ENCODE measurements at places on chromosomes 11 and 22.
A peak's percentile ranks its signal among the peaks of the same experiment; 100 is the strongest.

- peak; percentile 48 for DNase-seq
Observed at GRCh38 chr11:131867457-131868257, 497.2 kb downstream of the NTM start.

DNA sequence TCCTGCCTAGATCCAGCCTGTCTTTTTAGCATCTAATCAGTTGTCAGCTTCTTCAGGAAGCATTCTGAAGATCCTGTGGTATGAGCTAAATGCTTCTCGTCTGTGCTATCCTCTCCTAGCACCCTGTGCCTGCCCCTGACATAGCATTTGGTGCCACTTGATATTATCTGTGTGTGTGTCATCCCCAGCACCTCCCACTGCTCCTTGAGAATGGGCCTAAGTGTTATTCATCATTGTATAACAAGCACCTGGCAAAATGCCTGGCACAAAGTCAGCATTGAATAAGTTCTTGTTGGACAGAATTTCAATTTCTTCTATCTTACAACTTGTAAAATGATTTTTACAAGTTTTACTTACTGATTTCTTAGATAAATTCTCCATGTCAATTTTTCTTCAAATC, 28.1 kb upstream of the OLFML1 start:
- DNase-seq, result no peak

- DNase-seq, result no peak
Observed at GRCh38 chr11:128346804-128347203, 240.6 kb downstream of the ETS1 start.

DNA sequence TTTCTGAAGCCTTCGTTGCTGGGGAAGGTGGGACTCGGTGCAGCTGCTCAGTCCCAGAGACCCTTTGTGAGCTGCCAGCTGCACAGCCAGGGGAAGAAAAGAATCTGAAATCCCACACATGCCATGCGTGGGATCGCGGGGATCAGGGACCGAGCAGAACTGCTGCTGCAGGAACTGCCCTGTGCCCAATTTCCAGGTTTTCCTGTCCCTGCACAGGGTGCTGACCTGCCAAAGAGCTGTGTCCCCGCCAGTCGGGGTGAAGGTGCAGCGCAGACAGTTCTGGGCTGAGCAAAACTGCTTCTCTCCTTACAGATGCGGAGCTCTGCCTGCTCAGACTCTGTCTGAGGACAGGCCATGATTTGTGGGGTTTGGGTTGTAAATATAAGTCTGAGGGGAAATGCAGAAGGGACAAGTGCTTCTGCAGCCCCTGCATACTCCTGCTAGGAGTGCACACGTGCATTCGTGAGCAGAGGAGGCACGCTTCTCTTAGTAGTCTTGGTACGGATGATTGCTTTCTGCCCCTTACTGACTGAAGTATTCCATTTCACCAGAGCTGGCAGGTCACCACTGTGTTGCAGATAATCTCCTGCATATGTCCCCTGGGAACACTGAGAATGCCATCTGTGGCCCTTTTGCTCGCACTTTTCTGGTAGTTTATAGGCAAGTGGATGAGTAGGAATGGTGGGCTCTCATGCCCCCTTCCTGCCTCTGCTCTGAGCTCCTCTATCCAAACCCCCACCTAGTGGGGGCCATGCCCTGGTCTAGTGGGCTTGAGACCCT, 141.4 kb downstream of the PARVA start:
- no peak for DNase-seq

GRCh38 chr22:40396882-40397281, 26.5 kb downstream of the SGSM3 start:
- DNase-seq, result peak; percentile 16

GRCh38 chr11:84558085-84558905, 1068.8 kb downstream of the DLG2 start:
- peak; percentile 19 for DNase-seq

DNA sequence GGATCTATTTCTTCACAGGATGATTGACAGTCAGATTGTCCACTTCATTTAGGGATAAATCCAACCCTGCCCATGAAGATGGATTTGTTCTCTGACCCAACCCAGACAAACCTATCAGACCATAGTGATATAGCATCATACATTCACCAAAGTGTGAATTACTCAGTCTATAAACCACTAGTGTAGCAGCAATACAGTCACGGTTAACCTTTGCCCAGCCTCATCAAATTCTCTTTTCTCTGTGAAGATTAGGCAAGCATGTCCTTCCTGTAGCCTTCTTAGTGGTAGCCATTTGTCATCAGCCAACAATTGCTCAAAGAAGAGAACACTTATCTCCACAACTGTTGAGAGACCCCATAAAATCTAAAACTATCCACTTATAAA, 14.4 kb upstream of the BIRC2 start:
- DNase-seq, result no peak

DNA sequence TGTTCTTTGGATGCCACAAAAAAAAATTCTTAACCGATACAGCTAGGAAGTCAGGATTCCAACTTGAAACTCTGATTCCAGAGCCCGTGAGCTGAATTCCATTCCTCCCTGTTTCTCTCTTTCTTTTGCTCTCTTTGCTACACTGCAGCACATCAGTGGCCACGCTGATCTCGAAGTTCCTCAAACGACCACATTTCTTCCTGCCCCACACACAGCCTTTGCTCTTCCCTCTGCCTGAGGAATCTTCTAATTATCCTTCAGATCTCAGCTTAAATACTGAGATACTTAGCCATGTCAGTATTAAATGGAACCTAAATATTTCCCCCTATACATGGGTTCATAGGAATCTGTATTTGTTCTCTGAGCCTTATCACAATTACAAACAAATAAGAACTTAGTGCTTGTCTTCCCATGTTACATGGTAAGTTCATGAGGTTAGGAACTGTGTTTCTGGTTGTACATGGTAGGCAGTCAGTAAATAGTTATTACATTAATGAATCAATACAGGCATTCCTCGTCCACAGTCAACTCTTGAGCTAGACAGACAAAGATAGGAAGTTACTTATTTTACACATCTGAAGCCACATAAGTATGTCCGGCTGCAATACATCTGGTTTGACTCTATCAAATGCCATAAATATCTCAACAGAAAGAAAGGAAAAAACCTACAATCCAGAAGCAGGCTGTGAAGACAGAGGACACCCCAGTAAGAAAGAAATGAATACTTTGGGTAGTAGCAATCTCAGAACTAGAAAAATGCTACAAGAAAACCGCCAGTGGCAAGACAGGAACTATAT, 86.6 kb downstream of the MAML2 start:
- no peak for DNase-seq

- no peak for DNase-seq
Observed at GRCh38 chr11:72250661-72251464, 6.9 kb upstream of the PHOX2A start.

DNA sequence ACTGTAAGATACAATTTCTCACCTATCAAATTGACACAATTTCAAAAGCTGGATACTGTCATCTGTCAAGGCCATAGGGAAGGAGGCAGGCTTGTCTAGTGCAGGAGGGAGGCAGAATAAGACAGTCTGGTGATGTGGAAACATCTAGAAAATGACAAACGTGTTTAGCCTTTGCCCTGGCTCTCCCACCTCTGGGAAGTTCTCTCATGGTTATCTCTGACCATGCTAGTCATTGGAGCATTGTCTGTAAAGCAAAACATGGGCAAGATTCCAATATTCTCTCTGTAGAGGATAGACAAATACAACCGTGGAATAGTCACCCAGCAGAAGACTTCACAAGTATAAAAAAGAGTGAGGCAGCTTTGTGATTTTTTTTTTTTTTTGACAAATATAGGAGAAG, 9.1 kb upstream of the SERHL2 start:
- DNase-seq, result no peak

GRCh38 chr22:29393019-29393608, 4.7 kb upstream of the AP1B1 start:
- peak; percentile 45 for DNase-seq

DNA sequence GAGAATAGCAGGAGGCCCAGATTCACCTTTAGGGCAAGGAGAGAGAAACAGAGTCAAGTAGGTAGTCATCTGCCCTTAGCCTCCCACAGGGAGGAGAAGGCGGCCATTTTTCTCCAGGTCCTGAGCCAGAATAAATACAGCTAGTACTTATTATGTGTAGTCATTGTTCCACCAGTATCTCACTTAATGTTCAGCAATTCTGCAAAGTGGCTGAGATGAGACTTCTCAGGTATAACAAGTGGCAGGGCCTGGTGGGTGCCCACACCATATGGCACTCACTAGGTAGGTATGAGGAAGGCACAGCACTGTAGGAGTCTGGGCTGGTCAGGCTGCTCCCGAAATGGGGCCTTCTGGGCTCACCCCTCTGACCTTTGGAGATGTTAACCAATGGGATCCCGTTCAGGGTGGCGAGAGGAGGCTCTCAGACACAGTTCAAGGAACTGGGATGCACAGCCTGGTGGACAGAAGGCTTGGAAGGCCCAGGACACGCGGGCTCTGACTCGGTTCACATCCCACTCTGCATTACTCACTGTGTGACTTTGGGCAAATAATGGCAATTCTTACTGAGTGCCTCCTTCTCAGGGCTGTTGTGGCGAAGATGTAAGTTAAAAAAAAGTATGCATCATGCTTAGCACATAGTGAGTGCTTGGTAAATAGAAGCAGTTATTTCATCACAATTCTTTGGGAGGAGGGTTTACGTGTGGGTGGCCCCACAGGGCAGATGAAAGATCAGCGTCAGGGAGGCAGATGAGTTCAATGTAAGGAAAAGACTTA, 25.1 kb downstream of the RTN4RL2 start:
- no peak for DNase-seq

DNA sequence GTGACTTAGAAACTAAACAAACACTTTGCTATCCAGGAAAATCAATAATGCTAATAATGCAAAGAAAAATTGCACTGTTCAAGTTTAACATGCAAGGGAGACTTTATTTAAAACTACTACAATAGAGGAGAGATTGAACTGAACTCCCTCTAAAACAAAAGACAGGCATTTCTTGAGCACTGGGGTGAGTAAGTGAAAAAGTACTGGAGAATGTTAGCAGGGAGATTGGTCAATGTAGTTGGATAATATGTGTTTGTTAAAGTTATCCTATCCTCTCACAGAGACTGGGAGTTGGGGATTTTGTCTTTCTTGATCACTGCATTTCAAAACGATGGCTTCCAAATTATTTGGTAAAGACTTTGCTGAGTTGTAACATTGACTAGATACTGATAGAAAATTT, 77.6 kb downstream of the LUZP2 start:
- no peak for DNase-seq

DNA sequence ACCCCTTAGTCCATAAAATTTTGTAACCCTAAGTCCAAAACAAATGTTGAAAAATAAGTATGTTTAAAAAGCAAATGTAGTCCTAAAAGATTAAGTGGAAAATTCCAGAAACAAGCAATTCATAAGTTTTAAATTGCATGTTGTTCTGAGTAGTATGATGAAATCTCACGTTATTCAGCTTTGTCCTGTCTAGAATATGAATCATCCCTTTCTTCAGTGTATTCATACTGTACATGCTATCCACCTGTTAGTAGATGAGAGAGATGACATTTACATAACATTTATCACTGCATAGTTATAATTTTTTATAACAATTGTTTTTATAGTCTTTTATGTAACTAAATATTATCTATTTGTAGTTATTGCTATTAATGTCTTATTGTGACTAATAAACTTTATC, 622.3 kb upstream of the CHORDC1 start:
- DNase-seq, result no peak

DNA sequence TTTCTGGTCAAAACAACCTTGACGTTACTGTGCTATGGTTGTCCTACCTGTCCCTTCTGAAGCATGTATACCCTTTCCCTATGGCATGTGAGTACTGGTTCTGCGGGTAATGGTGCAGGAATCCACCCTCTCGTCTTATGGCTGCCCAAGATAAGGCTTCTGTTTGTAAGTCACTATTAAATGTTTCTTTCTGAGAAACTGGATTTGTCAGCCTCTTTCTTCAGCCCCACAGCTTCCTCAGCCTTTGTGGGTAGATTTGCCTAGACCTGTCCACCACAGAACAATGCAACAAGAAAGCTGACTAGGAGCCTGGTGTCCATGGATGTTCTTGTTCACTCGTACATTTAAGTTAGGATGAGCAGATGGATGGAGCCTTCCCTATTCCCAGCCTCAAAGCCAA, 14.4 kb downstream of the MMP7 start:
- no peak for DNase-seq

DNA sequence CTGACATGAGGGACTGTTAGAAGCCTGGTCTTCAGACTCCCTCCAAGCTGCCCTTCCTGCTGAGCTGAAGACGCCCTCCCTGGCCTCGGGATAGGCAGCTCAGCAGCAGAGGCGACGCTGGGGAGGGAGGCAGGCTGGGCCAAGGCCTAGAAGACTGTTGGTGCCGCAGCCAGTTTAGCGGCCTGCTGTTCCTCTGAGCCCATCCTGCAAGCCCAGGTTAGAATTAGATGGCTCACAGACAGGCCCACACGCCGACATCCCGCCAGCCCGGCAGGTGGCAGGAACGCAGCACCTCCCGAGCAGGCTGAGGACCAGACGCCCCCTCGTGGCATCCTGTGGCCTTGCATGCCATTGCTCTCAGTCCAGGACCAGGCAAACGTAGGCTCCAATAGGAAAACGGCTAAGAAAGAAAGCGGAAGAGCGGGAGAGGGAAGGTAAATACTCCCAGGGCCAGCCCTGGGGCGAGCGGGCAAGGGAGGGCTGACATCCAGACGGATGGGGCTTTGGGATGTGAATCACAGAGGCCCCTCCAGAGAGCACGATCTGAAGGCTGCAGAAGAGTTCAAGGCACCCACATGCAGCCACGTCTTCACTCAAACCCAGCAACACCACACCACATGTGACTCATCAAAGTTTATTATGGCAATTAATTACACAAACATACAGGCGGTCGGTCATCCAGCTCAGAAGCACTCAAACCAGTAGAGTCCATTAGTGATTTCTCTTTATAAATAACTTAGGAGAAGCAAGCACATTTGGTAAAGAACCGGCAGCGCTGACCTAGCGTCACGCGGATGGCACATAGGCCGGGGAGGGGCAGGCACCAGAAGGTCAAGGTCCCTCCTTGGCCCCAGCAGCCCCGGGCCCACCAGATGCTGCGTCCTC, 27.6 kb downstream of the CD5 start:
- no peak for DNase-seq

DNA sequence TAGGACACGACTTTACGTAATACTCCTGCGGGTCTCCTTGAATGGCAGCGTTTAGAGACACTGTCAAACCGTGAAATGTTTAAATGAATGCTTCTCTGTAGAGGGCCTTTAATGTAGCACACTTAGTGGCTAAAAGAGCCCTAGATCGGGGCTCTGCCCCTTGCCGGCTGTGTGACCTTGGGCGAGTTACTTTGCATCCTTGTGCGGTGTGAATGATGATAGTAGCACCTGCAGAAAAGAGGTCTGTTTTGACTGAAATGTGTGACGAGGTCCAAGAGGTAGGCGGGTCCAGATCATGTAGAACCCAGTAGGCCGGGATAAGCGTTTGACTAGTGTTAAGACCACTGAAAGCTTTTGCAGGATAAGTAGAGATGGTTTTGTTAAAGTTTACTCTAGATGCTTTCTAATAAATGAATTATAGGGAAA, 866 bp downstream of the MED17 start:
- peak; percentile 14 for DNase-seq

All from NCI-H2227 treated with DMSO at 0.1 percent for 48 hours (cell line).